NCI-H1105 treated with DMSO at 0.1 percent for 48 hours (cell line): ENCODE measurements at places on chromosomes 2 and 18.

DNA sequence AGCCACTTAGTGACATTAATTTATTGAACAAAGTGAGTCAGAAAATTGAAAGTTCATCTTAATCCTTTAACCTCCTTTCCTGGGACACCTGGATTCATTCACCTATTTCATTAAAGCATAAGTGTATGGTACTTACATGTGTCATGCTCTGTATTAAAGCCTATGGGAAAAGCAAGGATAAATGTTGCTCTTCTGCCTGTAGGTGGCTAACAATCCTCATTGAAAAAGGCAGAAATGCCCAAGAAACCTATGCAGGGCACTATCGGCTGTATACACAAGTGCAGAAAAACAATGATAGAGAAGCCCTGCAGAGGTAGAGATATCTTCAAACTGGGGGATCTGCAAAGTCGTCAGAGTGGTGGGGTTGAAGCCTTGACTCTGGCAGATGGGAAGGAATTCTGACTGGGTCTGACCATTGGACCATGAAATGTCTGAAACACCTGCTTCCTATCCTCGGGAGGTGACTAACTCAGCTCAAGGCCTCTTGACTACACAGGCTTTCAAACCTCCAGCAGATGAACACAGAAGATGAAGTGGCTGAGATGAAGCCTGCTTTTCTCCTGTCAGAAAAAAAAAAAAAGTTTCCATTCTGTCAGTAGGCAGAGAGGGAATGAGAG lies 83.1 kb downstream of the DCC start:
- peak; percentile 8 for DNase-seq

DNA sequence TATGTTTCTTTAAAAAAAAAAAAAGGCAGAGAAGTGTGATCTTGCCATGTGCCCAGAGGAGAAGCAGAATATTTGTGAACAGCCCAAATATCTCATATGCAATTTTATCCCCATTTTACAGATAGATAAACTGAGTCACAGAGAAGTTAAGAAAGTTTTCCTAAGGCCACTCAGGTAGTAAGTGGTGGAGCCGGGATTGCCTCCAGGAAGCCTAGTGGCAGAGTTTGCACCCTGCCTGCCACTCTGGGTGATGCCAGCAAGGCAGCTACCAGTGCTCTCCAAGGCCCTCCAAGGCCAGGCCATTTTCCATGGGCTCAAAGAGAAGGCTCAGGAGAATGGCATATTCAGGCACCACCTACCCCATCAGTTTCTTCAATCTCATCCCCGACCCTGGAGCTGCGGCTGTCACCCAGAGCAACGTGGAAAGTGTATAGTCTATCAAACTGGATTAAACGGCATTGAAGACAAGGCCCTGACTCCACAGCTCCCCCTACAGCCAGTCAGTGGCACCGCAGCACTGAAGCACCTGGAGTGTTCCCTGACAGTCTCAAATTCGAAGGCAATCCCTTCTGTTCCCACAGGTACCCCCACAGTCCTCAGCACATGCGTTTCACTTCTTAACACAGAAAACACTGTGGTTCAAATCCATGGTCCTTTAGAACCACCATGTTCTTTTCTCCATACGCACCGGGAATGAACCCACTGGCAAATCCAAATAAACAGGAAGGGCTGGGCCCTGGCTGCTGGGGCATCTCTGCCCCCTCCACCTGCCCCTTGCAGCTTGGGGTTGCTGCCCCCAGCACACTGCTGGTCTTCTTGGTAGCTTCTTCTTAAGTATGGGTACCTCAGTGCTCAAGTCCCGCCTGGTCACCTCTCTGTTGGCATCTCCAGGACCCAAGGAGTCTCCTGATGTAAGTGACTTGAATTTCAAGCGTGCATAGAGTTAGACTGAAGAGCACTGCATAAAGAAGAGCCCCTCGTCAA lies 175.3 kb downstream of the INHBB start:
- DNase-seq, result peak; percentile 5

DNA sequence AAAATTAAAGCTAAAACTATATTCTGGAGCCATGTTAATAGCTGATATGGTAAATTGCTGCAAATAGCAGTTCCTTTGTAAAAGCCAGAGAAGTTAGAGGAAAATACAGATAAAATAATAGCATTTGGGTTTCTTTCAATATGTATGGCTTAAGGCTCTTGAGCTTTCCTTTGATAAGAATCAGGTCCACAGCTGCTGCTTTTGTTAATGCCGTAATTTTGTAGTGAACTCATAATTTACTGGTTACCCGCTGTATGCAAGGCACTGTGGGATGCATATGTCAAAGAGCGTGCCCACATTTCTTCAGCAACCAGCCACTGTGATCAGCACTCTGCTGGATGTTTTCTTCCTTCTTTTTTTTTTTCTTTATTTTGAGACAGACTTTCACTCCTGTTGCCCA lies 79.1 kb downstream of the MOGAT1 start:
- DNase-seq, result no peak

DNA sequence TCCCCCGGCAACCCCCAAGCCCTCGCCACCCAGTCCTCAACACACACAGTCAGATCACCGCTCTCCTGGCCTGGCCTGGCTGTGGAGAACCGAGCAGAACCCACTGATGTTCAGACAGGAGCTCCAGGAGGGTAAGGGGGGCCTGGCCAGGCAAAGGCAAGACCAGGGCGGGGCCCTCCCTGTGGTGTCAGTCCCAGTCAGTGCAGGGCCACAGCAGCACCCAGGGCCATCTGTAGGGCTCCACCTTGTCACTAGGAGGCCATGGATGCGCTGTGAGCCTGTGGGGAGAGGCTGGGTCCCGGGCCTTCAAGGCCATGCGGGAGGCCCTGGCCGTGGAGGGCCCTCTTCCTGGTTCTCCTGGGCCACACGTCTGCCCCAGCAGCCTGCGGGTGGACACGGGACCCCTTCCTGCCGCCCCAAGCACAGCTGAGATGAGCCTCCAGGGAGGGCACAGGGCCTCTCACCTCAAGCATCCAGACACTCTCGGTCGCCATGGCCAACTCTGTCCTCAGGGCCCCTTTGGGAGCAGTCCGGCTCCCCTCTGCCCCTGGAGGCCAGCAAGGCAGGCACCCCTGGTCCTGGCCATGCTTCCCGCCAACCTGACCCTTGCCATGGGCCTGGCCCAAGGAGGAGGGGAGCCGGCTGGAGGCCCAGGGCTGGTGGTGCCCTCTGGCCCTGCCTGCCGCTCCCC lies 2.0 kb downstream of the ANO7 start:
- DNase-seq, result no peak

DNA sequence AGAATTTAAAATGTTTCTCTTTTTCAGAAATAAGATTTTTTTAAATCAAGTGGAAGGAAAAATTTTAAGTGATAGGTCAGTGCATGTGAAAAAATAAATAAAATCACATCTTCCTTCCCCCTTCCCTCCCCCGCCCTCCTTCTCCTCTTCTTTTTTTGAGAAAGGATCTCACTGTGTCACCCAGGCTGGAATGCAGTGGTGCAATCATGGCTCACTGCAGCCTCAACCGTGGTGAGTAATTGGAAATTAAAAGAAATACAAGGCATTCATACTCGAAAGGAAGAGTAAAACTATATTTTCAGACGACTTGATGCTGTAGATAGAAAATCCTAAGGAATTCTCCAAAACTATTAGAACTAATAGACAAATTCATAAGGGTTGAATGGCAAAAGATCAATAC lies 16.9 kb upstream of the CRACDL start:
- DNase-seq, result no peak

- peak; percentile 15 for DNase-seq
These were observed 465.5 kb upstream of the FSHR start for GRCh38 chr2:49619804-49620203.

DNA sequence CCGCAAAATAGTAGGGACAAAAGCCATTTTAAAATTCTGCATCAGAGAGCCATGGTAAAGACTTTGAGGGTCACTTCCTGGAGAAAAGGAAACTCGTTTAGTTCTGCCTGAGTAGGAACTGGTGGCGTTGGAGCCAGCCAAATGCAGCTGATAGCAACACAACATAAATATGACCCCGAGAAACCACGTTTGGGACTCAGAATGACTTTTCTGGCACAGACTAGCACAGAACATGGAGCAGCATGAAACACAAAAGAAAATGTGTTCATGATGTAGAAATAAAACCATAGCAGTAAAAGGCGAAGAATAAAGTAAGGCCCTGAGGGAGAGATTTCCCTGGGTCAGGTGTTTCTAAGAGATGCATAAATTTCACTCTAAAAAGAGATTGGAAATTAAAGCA lies 149.2 kb upstream of the KLHL29 start:
- no peak for DNase-seq

- no peak for DNase-seq
These were observed 856.4 kb downstream of the RNF144A start for GRCh38 chr2:7773362-7774360.

- DNase-seq, result peak; percentile 13
These were observed 365.6 kb upstream of the UBE2E3 start for GRCh38 chr2:180614776-180615175.

DNA sequence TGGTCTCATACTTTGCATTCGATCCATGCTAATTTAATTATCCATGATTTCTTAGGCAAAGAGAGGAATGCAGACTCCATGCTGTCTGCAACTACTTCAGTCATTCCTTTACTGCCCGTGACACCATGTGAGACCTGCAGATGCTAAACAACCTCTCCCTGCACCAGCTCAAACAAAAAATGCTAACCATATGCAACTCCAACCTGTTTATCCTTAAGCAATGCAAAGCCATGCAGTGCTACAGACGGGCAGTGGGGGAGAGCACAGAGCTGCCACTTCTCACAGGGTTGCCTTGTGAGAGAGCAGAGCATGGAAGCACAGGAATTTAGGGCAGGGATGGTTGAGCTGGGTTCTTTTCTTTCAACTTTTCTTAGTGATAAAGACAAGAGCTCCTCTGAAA lies 74.9 kb upstream of the KLHL14 start:
- no peak for DNase-seq

DNA sequence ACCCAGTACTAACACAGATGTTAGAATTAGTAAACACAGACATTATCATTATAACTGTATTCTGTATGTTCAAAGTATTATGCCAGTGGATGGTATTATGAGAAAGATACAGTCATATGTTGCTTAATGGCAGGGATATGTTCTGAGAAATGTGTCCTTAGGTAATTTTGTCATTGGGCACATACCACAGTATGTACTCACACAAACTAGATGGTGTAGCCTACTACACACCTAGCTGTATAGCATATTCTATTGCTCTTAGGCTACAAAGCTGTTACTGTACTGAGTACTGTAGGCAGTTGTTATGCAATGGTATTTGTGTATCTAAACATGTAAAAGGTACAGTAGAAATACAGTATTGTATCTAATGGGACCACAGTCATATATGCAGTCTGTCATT lies 53.8 kb downstream of the GTF3C3 start:
- no peak for DNase-seq

GRCh38 chr2:219446101-219446504 lies 11.5 kb downstream of the SPEG start:
- no peak for DNase-seq

DNA sequence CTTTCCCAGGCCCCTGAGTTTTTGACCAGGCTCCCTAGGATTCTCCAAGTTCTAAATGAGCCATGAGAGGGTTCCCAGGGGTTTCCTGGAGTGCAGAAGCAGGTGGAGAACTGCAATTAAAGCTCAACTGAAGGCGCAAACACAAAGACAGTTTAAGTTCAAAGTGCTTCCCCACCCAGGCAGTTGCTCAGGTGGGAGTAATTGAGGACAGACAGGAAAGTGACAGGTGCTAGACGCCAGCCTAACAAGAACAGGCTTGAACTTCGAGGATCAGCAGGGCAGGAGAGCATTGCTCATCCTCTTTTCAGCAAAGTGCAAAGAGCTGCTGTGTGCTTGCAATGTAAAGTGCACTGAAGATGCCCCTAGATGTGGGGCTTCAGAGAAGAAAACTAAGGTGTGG lies 77.2 kb upstream of the ST8SIA3 start:
- peak; percentile 72 for DNase-seq

- DNase-seq, result peak; percentile 89
These were observed 143.2 kb downstream of the TMEFF2 start for GRCh38 chr2:192051533-192051932.

DNA sequence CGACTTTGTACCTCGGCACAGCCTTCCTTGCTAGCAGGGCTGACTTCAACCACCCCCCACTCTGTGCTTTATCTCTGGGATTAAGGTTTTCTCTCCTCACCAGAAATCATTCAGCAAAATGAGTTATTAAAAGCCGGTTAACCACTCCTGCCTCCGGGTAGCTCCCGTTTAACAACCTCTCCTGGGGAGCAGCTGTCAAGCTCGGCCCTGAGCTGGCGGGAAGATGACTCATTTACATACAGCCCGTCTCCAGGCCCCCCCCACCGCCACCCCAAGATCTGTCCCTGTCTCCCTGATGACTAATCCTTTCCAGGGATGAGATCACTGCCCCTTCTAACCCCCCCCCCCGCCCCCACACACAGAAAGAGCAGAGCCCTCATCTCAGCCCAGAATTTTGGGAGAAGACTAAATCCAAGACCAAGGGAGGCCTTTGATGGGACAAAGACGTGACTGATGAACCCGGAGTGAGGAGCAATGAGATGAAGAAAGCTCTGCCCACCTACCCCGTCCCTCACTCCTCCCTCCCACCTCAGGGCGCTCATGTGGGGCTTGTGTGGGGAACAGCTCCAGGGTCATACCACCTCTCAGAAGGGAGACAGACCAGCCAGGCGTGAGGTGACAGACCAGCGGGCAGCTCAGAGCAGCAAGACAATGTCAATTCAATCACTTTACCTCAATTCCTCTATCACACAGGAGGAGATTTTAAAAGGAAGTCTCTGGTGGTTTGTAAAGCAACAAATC lies 131.4 kb downstream of the MSH2 start:
- no peak for DNase-seq

DNA sequence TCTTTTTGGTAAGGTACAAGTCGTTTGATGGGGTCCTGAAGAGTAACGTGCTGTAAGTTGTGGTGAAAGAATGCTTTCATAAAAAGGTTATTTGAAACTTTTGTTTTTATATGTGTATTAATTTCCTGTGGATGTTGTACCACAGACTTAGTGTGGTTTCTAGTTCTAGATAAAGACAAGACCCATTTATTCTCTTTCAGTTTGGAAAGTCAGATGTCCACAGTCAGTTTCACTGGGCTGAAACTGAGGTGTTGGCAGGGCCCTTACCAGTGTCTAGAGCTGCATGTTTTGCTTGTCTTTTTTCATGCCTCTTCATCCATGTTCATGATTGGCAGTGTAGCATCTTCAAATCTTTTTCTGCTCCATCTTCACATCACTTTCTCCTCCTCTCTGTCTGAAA lies 22.1 kb upstream of the DOCK10 start:
- no peak for DNase-seq

DNA sequence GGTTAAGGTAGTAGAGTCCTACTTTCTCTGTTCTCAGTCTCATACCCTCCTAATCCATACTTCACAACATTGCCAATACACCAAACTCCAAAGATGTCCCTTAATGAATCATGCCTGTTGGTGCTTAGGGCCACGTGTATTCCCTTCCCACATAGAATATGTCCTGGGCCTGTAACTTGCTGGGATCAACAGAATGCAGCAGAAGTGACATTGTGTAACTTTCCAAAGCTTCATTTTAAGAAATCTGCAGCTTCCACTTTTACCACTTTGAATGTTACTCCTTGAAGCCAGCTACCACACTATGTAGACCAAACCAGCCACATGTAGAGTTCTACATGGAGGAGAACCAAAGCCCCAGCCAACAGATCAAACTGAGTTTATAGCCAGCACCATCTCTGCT lies 58.5 kb upstream of the ARHGAP15 start:
- DNase-seq, result no peak
